ENCODE measurements at places on chromosomes 2 and 18. TPM values are rescaled to one million over a fixed set of nuclear protein-coding genes. Genes with fewer than 3 reads are reported as not detected.

DNA sequence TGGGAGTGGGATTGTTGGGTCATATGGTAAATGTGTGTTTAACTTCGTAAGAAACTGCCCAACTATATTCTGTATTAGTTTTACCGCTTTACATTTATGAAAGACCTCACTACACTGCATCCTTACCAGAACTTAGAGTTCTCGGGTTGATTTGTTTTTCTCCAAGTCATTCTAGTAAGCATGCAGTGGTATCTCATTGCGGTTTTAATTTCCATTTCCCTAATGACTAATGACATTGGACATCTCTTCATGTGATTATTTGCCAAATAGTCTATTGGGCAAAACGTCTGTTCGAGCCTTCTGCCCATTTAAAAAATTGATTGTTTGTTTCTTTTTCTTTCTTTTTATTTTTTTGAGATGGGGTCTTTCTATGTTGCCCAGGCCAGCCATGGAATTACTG is 6.8 kb downstream of the FBLN7 start:
- DNase-seq = no peak

DNA sequence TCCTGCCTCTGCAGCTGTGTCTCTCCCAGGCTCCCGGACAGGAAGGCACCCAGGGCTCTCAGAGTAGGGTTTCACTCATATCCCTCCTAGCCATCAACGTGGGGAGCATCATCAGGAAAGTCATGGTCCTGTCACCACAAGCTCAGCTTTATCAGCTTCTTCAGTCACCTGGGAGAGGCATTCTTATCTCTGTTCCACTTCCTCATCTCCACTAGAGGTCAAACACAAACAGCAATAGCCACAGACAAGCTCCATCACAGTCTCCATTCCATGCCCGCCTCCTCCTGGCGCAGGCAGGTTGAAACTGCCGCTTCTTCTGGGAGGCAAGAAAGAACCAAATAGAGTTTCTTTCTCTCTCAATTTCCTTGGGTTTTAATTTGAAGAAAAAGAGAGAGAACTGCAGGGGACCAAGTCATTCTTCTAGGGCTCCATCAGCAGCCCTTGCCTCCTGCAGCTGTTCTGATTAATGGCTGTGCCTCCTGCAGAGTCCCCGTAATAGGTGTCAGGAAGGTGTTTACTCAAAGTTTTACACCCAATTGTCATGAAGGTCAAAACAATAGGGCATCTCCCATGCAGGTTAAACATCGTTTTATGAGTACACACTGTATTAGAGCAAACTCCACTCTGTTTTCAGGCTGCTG is 377.9 kb downstream of the TMEM182 start:
- DNase-seq = no peak

DNA sequence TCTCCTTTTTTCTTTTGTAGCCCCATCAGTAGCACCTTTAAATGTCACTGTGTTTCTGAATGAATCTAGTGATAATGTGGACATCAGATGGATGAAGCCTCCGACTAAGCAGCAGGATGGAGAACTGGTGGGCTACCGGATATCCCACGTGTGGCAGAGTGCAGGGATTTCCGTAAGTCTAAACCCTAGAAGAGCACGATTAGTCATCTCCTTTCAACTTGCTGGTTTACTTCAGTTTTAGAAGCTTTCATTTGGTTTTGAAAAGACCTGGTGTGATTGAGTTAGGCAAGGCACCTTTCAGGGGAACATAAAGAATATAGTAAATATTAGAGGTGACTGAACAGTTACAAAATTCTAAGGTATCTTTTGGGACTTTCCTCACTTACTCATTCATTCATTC is 72.2 kb upstream of the TMEM87B start:
- DNase-seq = no peak

POMC gene
- total RNA-seq = 4.5 TPM

ALPI gene
- total RNA-seq = not detected

Measured in epithelial cell of proximal tubule (primary cell).